ENCODE measurements at places on chromosomes 5 and 9.

- no peak for DNase-seq
These were observed 133.4 kb upstream of the GAS1 start for GRCh38 chr9:87080512-87081264.

DNA sequence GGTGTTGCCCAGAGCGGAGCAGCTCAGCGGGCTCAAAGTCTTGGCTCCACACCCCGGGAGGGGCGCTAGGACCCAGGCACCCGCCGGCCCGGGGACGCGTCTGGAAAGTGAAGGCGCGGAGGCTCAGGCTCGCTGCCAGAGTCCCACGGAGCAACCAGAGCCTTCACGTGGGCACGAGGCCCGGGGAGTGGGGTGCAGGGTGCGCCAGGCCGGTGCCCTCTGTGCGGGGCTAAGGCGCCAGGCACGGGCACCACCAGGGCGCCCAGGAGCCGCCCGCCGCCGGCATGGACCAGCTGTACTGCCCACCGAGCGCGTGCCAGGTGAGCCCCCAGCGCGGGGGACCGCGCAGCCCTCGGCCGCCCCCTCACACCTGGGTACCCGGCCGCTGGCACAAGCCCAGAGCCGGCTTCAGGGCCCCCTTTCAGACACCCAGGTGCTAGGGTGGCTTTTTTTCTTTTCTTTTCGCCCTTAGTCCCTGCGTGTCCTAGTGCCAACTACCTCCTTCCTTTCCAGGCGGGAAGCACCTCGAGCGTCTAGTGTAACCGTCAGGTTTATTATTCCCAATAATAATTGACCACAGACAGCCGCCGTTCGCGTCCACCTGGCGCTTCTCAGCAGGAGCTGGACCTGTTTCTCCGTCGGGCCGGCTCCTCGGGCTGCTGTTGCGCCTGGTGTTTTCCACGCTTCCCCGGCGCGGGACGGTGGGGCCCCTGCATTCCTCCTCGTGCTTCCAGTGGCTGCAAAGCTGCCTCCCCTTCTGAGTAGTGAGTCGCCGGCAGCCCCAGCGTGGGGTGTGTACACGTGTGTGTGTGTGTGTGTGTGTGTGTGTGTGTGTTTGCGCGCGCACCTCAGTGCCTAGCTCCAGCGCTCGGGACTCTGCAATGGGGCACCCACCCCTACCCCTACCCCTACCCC lies 30.1 kb upstream of the PDE8B start:
- no peak for DNase-seq

GRCh38 chr9:70117835-70118319 lies 74.2 kb downstream of the MAMDC2 start:
- DNase-seq: no peak

- DNase-seq: no peak
These were observed 161.3 kb downstream of the RFK start for GRCh38 chr9:76232861-76233489.

DNA sequence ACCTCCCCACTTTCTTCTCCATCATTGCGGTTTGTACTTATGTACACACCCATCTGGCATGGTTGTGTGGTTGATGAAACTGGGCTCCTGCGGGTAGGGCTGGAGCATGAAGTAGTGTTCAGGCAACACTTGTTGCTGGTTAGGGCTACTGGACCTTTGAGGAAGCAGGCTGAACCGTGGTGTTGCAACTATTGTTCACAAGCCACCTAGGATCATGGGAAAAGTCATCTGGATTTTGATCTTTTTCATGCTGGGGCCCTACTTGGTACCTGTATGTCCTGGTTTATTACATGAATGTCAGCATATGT lies 40.1 kb upstream of the TIFAB start:
- DNase-seq: no peak

DNA sequence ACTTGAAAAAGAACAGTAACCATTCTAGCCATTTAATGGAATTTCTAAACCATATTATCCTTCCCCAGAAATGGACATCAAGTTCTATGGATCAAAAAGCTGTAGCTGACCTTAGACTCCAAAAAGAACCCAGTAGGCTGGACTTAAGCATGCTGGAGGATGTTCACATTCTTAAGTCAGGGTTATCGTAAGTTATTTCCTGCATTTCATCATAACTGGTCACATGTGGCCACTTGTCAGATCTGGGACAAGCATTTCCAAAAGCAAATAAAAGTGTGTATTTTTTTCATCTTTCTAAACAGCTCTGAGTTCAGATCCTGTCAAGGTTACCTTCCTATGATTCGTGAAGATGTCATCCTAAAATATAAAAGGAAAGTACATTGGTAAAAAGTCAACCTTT lies 274.5 kb upstream of the PTGER4 start:
- DNase-seq: no peak

GRCh38 chr9:92242260-92243136 lies 51.0 kb downstream of the IARS1 start:
- DNase-seq: no peak

- no peak for DNase-seq
These were observed 26.3 kb downstream of the SEMA5A start for GRCh38 chr5:9519537-9519936.

GRCh38 chr9:99867536-99867935 lies 38.9 kb upstream of the STX17 start:
- no peak for DNase-seq

GRCh38 chr5:2525351-2525750 lies 226.1 kb downstream of the IRX2 start:
- DNase-seq: no peak

DNA sequence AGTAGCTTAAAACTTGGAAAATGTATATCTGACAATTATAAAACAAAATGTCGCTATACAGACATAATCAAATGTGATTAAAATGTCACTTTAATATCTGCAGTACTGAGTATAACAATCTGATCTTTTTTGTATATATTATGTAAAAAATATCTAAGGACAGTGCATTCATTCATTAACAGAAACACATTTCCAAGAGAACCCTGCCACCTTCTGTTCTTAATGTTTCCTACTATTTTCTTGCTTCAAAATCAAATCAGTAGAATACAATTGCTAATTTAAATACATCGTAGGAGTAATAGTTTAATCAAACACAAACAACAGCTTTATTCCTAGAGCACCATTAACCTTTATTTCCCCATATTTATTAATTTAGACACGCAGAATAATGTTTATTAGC lies 142.6 kb upstream of the ST8SIA4 start:
- no peak for DNase-seq

GRCh38 chr5:141838326-141839014 lies 39.7 kb downstream of the PCDH1 start:
- no peak for DNase-seq

- no peak for DNase-seq
These were observed 29.9 kb downstream of the USP20 start for GRCh38 chr9:129864991-129865647.

- no peak for DNase-seq
These were observed 40.0 kb downstream of the LURAP1L start for GRCh38 chr9:12814877-12815237.

GRCh38 chr9:98016137-98016680 lies 33.1 kb downstream of the ANP32B start:
- no peak for DNase-seq
